ENCODE measurements at places on chromosomes 5 and 9.

DNA sequence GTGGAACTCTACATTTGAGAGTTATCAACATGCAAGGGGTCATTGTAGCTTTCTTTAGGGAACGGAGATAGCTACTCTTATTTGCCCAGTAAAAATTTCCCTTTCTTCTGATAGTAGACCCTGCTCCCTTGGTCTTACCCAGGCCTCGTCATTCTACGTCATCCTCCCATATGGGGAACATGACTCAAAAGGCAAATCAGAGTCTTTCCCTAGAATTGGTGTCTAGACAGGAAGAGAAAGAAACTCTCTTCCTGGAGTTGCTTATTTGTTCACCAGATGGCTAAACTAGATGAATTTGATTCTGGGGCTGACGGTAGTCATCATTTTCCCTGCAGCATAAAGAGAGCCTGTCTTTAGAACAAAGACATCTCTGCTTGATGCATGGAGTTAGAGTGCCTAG is 12.2 kb upstream of the SLC38A9 start:
- no peaks in the 10 kb centered on the region for H3K4me1 ChIP-seq
- no peak overlapping the region for H3K4me3 ChIP-seq
- no peaks in the 10 kb centered on the region for H3K27me3 ChIP-seq
- H3K36me3 ChIP-seq, result no peaks in the 10 kb centered on the region

GRCh38 chr5:91235271-91235694 is 147.8 kb downstream of the ARRDC3 start:
- no peak overlapping the region for H3K27ac ChIP-seq
- H3K4me1 ChIP-seq, result peaks cover 5% of the 10 kb centered on the region
- DNase-seq, result no peak
- no peak overlapping the region for H3K4me3 ChIP-seq
- no peaks in the 10 kb centered on the region for H3K36me3 ChIP-seq
- H3K27me3 ChIP-seq, result no peaks in the 10 kb centered on the region

DNA sequence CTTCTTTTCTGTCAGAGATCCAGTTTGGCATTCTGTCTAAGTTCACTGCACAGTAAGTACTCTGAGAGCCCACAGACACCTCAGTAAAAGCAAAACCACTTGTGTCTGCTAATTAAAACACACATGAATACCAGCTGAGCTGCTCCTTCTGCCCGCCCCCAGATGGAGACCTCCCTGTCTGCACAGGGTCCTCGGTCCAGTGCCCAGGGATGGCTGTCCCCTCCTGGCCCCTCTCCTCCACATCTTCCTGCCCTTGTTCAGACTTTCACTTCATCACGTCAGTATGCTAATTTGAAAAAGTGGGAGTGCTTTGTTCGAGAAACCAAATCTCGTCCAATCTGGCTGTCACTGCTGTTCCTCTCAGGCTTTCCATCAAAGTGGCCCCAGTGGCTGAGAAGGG is 43.5 kb downstream of the LIX1 start:
- DNase-seq, result no peak
- no peaks in the 10 kb centered on the region for H3K4me1 ChIP-seq
- H3K36me3 ChIP-seq, result no peaks in the 10 kb centered on the region
- no peak overlapping the region for H3K4me3 ChIP-seq
- no peaks in the 10 kb centered on the region for H3K27me3 ChIP-seq

DNA sequence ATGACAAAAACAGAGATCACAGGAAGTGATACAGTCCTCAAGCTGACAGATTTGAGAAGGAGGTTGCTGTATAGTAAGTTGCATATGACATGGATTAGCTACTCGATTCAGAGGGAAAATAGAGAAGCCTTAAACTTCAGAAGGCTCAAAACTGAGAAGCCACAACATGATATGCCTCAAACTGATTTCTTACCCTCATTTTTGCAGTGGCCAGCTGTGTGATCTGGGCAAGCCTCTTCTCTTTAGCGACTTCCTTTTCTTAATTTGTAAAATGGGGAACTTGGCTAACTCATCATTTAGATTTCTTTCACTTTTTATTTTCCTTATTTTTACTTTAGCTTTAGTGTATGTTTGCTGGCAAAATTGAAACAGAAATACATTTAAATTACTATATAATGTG is 421.1 kb downstream of the KIF4B start:
- DNase-seq, result no peak
- no peaks in the 10 kb centered on the region for H3K4me1 ChIP-seq
- H3K27ac ChIP-seq, result no peak overlapping the region
- no peaks in the 10 kb centered on the region for H3K36me3 ChIP-seq
- H3K27me3 ChIP-seq, result no peaks in the 10 kb centered on the region

GRCh38 chr5:2529371-2530092 is 221.9 kb downstream of the IRX2 start:
- no peak overlapping the region for H3K27ac ChIP-seq
- DNase-seq, result no peak
- H3K36me3 ChIP-seq, result no peaks in the 10 kb centered on the region
- H3K27me3 ChIP-seq, result no peaks in the 10 kb centered on the region

- H3K27ac ChIP-seq, result no peak overlapping the region
- DNase-seq, result no peak
- no peaks in the 10 kb centered on the region for H3K27me3 ChIP-seq
- H3K4me1 ChIP-seq, result no peaks in the 10 kb centered on the region
Measured at GRCh38 chr5:620586-621180, 8.5 kb downstream of the CEP72 start.

GRCh38 chr9:70205366-70206020 is 53.3 kb upstream of the SMC5 start:
- H3K4me3 ChIP-seq, result no peak overlapping the region
- H3K4me1 ChIP-seq, result no peaks in the 10 kb centered on the region
- no peaks in the 10 kb centered on the region for H3K36me3 ChIP-seq
- DNase-seq, result no peak
- no peak overlapping the region for H3K27ac ChIP-seq

DNA sequence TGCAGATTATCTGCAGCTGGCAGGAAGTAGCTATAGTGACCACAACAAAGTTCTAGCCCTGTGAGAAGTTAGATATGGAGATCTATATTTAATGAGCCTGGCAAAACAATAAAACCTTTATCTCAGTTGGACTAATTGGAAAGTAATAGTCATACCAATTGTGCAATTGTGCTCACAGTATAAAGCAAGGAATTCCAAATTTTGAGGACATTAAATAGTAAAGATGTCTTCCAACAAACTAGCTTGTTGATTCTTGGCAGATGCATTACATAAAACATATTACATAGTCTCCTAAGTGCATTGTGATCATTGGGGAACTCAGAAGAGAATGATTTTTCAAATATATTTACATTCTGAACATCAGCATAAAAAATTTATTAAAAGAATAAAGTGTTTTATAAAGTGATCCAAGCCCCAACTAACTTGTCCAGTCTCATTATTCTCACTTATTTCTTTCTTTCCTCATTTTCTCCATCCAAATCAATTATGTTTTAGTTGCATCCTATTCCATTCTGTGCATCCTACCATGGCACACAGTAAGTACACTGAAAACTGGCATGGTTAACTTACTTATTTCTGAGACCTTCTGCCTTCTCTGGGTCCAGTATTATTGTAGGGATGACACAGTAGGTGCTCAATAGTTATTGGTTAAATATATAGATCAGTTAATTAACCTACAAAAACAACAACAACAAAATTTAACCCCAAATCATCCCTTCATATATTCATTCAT is 977.2 kb upstream of the NUDT12 start:
- DNase-seq, result no peak
- H3K4me1 ChIP-seq, result no peaks in the 10 kb centered on the region
- no peaks in the 10 kb centered on the region for H3K36me3 ChIP-seq
- no peak overlapping the region for H3K4me3 ChIP-seq
- H3K27ac ChIP-seq, result no peak overlapping the region

- DNase-seq, result no peak
- no peaks in the 10 kb centered on the region for H3K27me3 ChIP-seq
- no peaks in the 10 kb centered on the region for H3K4me1 ChIP-seq
Measured at GRCh38 chr5:54176066-54176830, 134.1 kb downstream of the ARL15 start.

DNA sequence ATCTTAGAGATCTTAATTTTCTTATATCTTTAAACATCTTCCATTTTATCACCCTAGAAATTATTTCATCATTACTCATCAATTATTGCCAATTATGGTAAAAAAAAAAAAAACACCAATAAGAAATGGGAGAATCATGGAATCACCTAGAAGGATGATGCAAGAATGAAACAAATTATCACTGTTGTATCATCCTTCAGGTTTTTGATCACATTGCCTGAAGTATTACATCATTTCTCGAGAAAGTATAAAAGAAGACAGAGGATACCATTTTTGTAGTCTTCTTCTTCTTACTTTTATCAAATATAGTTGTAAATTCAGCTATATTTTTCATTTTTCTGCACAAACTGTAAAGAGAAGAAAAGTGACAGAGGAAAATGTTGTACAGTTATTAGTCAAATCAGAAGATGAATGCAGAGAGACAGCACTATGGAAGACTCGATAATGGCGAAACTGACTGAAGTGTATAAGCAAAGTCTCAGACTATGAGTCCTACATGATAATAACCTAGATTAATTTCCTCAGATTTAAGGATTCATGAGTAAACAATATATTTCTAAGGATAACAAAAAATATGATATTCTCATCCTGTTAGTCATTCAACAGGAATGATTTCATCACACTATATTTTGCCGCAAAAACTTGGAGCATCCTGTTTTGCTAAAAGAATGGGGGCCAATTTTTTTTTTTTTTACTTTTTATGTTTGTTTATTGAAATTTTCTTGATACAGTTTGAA is 5.9 kb upstream of the STC2 start:
- DNase-seq, result no peak
- no peaks in the 10 kb centered on the region for H3K4me1 ChIP-seq
- H3K27me3 ChIP-seq, result no peaks in the 10 kb centered on the region
- H3K36me3 ChIP-seq, result no peaks in the 10 kb centered on the region
- H3K4me3 ChIP-seq, result no peak overlapping the region
- no peak overlapping the region for H3K27ac ChIP-seq

DNA sequence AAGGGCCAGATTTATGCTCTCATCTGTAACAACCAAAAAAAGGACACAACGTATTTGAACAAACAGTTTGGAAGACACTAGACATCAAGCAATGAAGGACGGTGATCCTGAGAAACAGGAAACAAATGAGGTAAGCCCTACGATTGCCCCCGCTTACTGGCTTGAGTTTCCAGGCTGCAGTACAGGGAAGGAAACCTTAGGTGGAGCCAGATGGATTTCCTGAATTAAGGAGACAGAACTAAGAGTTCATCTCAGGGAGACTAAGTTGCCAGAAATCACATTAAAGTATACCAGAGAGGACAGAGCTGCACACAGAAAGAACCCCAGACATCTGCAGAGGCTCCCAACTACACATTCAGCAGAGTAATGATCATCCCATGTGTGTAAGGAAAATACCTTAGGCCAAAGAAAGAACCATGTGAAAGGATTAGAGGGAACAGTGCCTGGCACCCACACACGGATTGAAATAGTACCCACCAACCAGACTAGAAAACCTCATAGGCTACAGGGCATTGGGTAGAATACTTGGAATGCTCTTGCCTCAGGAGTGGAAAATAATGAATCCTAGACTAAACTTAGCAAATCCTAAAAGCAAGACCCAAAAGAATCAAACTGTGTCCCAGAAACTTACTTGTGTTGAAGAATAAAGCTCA is 99.3 kb upstream of the NIPBL start:
- DNase-seq, result no peak
- H3K4me3 ChIP-seq, result no peak overlapping the region
- H3K27me3 ChIP-seq, result no peaks in the 10 kb centered on the region
- no peaks in the 10 kb centered on the region for H3K4me1 ChIP-seq

GRCh38 chr5:77082280-77082679 is 4.8 kb downstream of the ZBED3 start:
- H3K4me3 ChIP-seq, result no peak overlapping the region
- no peaks in the 10 kb centered on the region for H3K27me3 ChIP-seq
- DNase-seq, result no peak
- no peaks in the 10 kb centered on the region for H3K4me1 ChIP-seq

DNA sequence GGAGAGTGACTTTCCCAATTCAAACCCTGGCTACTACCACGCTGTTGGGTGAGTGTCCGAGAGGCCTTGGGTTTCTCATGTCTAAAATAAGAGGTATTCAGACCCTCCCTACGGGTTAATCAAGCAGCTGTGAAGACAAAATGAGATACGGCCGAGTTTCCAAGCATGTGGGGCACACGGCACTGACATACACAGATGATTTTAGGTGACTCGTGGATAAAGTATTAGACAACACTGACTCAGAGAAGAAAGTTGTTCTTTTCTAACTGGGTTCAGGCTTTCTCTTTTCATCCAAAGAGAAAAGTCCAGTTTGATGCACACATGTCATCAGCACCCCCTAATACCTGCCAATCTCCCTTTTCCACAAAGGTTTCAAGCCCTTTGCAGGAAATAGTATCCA is 15.6 kb downstream of the FOXI1 start:
- DNase-seq, result no peak
- H3K4me1 ChIP-seq, result no peaks in the 10 kb centered on the region
- H3K36me3 ChIP-seq, result no peaks in the 10 kb centered on the region
- H3K27me3 ChIP-seq, result no peaks in the 10 kb centered on the region

DNA sequence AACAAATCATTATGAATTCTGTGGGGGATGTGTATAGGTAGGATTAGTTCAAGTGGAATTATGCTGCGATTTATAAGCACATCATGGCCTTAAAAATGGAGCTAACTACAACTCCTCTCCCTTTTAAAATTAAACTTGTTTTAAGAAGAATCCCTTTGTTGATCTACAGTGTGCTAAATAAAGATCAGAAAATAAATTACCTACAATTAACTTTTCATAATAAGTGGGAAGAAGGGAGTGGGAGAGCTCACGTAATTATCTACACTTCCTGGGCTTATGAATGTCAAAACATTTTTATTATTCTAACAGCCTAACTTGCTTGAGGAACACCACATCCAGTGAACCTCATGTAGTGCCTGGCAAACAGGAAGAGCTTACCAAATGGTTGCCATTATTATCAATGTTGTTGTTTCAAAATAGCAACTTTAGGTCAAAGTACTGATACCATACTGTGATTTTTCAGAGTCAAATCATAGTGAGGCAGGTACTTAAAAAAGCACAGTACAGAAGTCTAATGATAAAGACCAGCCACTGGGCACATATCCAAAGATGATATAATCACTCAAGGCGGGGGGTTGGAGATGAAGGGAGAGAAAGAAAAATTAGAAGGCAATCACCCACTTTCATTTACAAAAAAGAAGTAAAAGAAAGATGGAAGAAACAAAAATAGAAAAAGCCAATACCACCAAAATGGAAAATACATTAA is 174.0 kb downstream of the RAPGEF6 start:
- H3K4me3 ChIP-seq, result no peak overlapping the region
- H3K27ac ChIP-seq, result no peak overlapping the region
- no peaks in the 10 kb centered on the region for H3K36me3 ChIP-seq
- H3K4me1 ChIP-seq, result no peaks in the 10 kb centered on the region

GRCh38 chr5:130061746-130062145 is 157.5 kb downstream of the CHSY3 start:
- no peak for DNase-seq
- no peak overlapping the region for H3K4me3 ChIP-seq
- H3K27me3 ChIP-seq, result no peaks in the 10 kb centered on the region
- no peaks in the 10 kb centered on the region for H3K36me3 ChIP-seq
- H3K27ac ChIP-seq, result no peak overlapping the region
- H3K4me1 ChIP-seq, result no peaks in the 10 kb centered on the region

- no peak for DNase-seq
- no peaks in the 10 kb centered on the region for H3K36me3 ChIP-seq
- no peaks in the 10 kb centered on the region for H3K4me1 ChIP-seq
- H3K27ac ChIP-seq, result no peak overlapping the region
Measured at GRCh38 chr5:132176987-132177386, 50.7 kb downstream of the P4HA2 start.

GRCh38 chr5:178627259-178627598 is 379 bp upstream of the CLK4 start:
- H3K4me3 ChIP-seq, result peak overlapping the region; percentile 93
- H3K27ac ChIP-seq, result peak overlapping the region; percentile 100
- H3K27me3 ChIP-seq, result no peaks in the 10 kb centered on the region
- H3K36me3 ChIP-seq, result peaks cover 5% of the 10 kb centered on the region
- no peak for DNase-seq
- peaks cover 18% of the 10 kb centered on the region for H3K4me1 ChIP-seq

All from right lobe of liver (tissue), 6 donors.